ENCODE measurements at places on chromosomes 1 and 21. TPM values are rescaled to one million over a fixed set of nuclear protein-coding genes. Genes with fewer than 3 reads are reported as not detected.

GRCh38 chr1:79811173-79811572 lies 804.6 kb upstream of the ADGRL4 start:
- no peak for DNase-seq

Gene LCE1D
- not detected for total RNA-seq

DNA sequence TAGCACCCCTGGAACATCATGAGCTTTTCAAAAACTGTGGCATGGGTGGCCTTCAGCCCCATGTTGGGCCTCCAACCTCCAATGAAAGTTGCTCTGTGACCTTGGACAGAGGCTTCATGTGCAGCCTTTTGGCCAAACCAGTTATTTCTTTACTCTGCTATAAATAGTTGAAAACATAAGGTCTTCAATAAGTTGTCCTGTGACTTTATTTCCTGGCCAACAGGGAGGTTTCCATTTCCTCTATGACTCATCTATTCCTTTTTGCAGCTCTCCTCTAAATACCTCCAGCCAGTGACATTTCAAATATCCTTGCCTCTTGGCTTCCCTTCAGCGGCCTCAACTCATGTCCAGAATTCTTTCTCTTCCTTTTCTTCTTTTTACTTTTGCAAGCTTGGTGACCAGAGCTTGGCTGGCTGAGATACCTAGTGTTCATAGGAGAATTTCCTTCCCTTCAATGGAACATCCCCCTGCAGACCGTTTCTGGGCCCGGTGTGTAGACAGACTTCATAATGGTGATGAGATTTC lies 22.7 kb upstream of the TRIM67 start:
- no peak for DNase-seq

DNA sequence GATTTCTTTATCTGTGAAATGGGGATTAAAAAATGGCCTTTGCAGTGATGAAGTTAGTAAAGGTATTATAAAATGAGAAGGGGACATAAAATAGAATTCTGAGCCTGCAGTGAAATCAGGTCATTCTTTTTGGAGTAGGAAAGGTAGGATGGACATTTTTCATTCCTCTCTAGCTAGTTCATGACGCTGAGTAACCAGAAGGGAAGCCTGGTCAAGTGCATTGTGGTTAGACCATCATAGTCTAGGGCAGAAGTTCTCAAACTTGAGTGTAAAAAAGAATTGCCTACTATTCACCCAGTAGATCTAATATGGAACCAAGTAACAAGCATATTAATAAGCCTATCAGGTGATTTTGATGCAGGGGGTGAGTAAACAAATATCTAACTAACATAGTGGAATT lies 50.8 kb downstream of the TGFB2 start:
- no peak for DNase-seq

DNA sequence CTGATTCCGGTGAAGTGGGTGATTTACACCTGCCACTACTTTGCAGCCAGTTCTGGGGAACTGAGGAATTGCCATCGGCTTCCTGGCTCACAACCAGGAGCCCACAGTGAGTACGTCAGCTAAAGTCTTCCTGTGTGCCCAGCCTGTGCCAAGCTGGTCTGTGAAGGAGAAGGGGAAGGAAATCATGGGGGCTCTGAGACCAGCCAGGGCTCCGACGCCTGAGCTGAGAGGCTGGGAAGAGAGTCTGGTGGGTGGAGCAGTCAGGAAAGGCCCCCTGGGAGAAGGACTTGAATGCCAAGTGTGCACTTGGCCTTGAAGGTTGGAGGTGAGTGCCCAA lies 1.2 kb downstream of the LURAP1 start:
- DNase-seq, result no peak

GRCh38 chr1:3594706-3595377 lies 16.5 kb downstream of the MEGF6 start:
- DNase-seq, result no peak

DNA sequence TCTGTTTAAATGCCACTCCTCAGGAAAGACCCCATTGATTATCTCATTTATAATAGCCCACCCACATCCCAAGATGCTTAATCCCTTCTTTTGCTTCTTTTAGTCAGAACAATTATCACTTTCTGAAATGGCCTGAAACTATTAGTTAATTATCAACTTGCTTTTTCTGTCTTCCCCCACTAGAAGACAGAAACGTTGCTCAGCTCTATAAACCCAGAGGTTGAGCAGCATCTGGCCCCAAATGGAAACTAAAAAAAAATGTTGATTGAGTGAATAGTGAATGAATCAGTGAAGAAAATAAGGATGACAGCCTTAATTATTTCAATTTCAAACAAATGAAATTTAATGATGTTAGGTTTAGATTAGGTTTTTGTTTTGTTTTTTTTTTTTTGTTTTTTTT lies 38.2 kb upstream of the PIGC start:
- DNase-seq, result no peak

Gene WDR4
- total RNA-seq, result 35.4 TPM

Gene ZNF648
- not detected for total RNA-seq

Gene AHCTF1
- 48.7 TPM for total RNA-seq

DNA sequence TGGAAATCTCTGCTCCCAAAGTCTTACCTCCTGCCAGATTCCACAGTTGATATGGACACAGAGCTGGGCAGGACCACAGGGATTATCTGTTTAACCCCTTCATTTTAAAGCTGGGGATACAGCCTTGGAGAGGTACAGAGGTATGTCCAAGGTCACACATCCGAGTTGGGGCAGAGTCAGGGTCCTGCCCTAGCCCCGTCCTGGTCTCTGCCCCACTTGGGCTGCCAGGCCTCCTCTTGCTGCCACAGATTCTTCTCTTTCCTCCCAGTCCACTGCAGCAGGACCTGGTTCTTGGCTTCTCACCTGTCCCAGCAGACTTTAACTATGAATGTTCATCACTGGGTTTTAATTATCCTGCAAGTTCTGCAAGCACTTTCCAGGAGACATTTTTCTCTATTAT lies 258.3 kb downstream of the MATN1 start:
- no peak for DNase-seq

- DNase-seq, result no peak
Observed at GRCh38 chr21:31252611-31253010, 91.5 kb downstream of the TIAM1 start.

Gene CSMD2
- total RNA-seq, result not detected

- DNase-seq, result no peak
Observed at GRCh38 chr21:25582888-25583287, 24.4 kb downstream of the MRPL39 start.

Gene SLC50A1
- total RNA-seq, result 38.4 TPM

DNA sequence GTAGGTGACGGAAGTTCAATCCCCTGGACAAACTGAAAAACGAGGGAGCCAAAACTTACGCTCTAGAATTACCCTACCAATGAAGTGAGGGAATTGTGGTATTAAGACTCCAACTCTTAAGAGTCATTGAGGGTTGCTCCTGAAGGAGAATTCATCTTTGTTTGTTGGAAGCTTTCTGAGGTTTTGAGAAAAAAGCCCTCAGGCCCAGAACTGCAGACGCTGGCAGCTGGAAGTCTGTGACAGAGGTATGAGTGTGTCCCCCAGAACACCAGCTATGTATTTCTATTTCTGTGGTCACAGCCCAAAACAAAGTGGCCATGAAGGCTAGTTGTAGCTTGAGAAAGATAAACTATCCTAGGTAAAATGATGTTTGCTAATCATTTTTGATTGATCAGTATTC lies 438.8 kb upstream of the B3GALT2 start:
- DNase-seq, result no peak

Gene EEIG2
- total RNA-seq, result 2.8 TPM

GRCh38 chr1:71587961-71588360 lies 507.1 kb upstream of the ZRANB2 start:
- DNase-seq, result no peak

Gene SF3B4
- total RNA-seq, result 104 TPM

- no peak for DNase-seq
Observed at GRCh38 chr1:89125913-89126580, at the start of gene GBP2. Gene GBP2 (minus strand): TSS chr1:89126114. CDS start chr1:89121966, 4,148 bp downstream.

- DNase-seq, result no peak
Observed at GRCh38 chr1:44660176-44660575, 14.1 kb downstream of the TMEM53 start.

GRCh38 chr1:201213106-201213770 lies 22.6 kb downstream of the IGFN1 start:
- no peak for DNase-seq

DNA sequence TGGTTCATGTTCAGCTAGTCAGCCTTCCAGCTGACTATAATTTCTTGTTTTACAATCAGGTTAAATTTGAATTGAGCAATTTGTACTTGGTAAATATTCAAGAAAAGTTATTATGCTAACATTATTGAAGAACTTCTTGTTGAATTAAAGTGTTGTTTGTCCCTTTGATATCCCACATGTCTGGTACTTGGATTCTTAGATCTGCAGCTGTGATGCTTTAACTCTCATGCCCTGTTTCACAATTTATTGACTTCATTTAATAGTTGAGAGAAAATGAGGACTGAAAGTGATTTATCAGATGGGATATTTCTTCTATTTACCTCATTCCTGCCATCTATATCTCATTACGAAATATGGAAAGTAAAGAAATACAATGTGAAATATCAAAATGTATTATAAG lies 92.8 kb downstream of the FASLG start:
- DNase-seq, result no peak

DNA sequence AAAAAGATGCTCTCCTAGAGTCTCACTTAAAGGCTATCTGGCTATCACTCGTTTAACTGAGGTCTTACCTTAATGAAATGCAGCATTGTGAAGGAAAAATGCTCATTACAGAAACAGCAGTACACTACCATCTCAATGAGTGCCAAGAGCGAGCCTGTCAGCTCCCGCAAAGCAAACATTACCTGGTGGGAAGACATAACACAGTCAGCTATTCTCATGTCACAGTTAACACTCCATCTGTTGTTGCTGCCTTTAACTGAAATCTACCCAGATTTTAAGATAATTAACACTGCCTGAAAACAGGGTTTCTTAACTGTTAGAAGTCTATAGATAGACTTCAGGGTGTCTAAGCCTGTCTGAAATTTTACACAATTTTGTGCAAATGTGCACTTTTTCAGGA lies 39.1 kb downstream of the PCSK9 start:
- DNase-seq, result no peak

DNA sequence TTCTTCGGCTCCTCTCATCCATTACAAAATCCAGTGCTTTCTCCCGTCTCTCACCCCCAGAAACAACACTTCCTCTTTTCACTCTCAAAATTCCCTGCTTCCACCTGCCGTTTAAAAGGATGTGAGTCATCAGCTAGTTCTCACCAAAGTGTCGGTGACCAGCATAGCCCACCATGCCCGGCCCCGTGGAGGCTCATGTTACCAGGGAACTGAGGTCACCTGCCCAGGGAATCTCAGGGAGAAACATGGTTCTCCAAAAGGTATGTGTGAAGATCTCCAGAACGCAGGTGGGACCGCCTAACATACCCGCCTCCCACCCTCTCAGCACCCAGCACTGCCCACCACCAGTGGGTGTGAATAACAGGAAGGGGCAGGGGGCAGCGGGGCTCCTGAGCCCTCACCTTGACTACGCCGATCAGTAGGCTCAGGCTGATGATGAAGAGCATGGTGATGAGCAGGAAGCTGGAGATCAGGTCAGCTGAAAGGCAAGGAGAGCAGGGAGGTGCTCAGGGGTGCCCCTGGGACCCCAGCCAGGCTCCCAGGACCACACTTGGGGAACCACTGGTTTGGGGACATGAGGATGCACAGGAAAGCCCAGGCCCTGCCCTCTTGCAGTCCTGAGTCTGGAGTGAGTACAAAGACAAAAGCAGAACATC lies 16.2 kb downstream of the LAPTM5 start:
- no peak for DNase-seq

DNA sequence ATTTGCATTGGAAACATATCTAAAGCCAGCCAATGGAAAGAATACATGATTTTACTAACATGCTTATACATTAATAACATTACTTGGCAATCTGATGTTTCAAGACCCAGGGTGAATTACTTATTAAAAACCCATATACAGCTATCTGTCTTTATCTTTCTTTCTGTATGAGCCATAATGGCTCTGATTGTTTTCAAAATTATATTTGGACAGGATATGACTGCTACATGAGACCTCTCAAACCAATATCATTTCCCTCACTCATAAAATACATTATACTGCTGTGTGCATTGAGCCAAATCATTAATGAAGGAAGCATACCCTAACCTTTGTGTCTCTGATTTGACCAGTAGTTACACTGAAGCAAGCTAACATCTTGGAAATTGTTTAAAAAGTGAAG lies 205.9 kb upstream of the DPYD start:
- DNase-seq, result no peak

Gene MYCL
- total RNA-seq, result 7.2 TPM

Gene UTS2
- total RNA-seq, result 10.8 TPM

GRCh38 chr1:234621657-234622335 lies 11.8 kb upstream of the IRF2BP2 start:
- no peak for DNase-seq
